ENCODE measurements at places on chromosomes 3 and 15. TPM values are rescaled to one million over a fixed set of nuclear protein-coding genes. Genes with fewer than 3 reads are reported as not detected.

The CLDN16 gene
- polyA plus RNA-seq: 0.08 TPM

The FAM81A gene
- polyA plus RNA-seq: 0.97 TPM

The CHST2 gene
- 2.9 TPM for polyA plus RNA-seq

The PLSCR2 gene
- polyA plus RNA-seq: not detected

The POLQ gene
- 3.6 TPM for polyA plus RNA-seq

The GPR87 gene
- 88.9 TPM for polyA plus RNA-seq

The HRG gene
- polyA plus RNA-seq: 0.20 TPM

GRCh38 chr3:133939463-133939835 lies 43.8 kb upstream of the RAB6B start:
- no peak for DNase-seq

- DNase-seq: no peak
These were observed 29.4 kb upstream of the AP4E1 start for GRCh38 chr15:50879016-50879617.

DNA sequence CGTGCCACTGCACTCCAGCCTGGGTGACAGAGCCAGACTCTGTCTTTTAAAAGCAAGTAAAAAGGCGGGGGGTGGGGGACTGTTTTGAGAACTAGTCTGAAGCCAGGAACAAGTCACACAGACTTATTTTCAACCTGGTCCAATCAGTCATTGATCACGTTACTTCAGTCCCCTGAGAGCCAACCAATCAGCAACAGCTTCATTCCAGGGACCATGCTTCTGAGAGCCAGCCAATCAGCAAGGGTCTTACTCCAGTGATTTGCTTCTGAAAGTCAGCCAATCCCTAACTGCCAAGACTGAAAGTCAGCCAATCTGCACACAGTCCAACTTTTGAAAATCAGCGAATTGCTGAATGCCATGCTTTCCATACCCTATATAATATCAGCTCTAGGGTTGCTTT lies 48.6 kb upstream of the C15orf39 start:
- no peak for DNase-seq

DNA sequence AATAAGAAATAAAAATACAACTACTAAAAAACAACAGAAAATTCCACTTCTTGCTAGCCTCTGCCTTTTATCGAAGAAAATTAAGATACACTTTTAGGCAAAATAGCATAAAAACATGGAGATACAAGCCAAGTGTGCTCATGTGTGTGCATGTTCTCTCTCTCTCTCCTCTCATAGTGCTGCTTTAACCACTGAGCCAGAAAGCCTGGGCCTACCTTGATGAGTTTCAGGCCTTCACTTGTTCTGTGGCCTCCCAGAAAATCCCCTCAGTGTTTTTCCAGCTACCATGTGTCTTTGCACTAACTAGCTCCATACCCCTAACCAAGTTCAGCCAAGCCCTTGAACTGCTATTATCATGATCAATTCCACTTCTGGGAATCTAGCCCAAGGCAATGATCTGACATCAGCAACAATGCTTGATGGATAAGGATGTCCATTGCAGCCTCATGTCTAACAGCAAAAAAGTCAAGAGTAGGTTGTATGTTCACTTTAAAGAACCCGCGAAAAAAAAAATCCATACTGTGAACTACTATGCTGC lies 18.1 kb downstream of the CYP11A1 start:
- DNase-seq: peak; percentile 5

DNA sequence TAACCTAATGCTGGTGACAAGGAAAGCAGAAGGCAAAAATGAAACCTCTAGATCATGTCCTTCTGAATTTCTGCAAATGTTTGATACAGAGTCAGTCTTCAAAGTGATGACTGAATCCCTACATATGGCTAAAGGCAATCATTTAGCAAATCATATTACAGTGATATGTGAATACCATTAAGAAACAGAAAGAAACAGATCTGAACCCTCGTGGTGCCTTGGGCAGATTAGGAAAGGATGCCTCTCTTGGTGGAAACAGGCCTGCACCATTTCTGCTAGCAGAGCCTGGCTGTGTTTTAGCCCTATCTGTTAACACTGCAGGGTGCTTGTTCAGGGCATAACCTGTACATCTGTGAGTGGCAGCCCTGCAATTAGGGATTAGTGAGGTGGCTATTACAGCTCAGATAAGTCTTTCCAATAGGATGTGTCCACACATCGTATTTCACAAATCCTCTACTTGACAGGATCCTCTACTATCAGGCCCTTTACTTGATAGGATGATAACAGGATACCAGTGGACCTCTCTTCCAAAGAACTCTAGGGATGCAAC lies 12.1 kb downstream of the SEC22C start:
- no peak for DNase-seq

DNA sequence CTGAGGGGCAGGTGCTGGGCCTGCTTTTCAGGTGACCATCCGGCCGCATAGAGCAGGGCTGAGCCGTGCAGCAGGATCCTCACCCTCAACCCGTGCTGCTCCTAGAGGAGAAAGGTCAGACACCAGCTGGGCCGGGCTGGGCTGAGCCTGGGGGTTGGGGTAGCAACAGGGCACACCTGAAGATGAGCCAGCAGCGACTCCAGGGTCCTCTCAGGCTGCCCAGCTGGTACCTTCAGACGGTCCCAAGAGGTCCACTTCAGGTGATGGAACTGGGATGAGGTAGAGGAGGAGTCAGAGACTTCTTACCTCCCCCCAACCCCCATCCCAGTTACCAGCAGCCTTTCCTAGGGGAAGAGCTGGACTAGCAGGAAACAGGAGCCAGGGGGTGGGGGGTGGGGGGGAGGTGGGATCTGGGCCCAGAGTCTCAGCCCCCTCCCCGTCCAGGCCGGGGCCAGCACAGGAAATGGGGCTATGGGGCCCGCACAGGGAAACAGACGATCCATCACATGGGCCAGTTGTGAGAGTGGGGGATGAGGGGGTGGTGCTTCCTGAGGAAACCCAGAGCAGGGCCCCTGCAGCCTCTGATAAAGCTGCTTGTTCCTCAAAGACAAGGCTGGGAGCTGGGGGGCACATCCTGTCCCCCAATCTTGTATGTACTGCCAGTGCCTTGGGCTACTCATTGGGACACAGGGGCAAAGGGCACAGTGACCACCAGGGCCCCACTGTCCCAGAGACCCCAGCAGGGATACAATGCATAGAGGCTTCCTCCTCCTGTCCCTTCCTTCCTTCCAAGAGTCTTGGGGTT lies 3.0 kb downstream of the INKA1 start:
- no peak for DNase-seq

GRCh38 chr3:117133066-117133465 lies 423.5 kb downstream of the TUSC7 start:
- no peak for DNase-seq

- DNase-seq: peak; percentile 81
These were observed 35.5 kb upstream of the TIMP4 start for GRCh38 chr3:12194209-12194608.

DNA sequence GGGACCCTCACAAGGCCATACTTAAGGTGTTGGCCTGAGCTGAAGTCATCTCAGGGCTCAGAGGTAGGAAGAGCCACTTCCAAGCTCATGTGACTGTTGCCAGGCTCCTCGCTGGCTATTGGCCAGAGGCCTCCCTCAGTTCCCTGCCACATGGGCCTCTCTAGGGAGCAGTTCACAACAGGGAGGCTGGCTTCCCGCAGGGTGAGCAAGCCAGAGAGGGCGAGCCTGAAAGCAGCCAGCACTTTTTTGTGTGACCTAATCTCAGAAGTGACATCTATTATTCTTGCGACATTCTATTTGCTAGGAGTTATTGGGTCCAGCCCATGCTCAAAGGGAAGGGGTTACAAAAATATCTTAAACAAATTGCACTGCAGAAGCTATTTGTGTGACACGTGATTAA lies 201.4 kb downstream of the SSR3 start:
- no peak for DNase-seq

DNA sequence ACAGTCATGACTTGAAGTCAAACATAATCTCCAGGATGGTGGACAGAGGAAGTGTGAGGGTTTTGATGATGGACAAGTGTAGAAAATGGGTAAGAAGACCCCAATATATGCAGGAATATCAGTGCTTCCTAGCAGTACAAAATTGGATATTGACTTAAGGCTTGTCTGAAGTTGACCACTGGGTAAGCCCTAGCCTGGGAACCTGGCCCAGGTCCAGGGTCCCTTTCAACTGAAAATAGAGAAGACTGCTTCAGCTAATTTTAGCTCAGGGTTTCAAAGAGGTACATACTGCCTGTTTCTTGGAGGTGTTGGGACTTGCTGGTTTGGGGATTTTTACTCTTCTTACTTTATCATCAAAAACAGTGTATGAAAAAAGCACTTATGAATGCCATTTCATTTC lies 4.7 kb downstream of the NR1D2 start:
- DNase-seq: no peak

DNA sequence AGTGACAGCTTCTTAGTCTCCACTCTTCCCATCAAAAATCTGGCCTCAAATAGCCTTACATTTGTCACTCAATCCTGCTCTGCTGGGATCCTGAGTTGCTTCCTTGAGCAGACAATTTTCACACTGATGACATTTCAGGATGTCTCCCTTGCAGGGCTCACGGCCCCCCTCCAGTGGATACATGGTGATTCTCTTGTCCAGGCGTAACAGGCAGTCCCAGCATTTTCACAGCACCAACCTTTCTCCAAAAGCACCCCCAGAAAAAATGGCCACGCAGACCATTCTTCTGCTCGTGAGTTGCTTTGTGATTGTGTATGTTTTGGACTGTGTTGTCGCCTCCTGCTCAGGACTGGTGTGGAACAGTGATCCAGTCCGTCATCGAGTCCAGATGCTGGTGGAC lies 47.4 kb upstream of the WNT7A start:
- no peak for DNase-seq

- peak; percentile 32 for DNase-seq
These were observed 25.7 kb downstream of the GPD1L start for GRCh38 chr3:32132121-32132520.

- DNase-seq: peak; percentile 70
These were observed 23.6 kb downstream of the SEC61A1 start for GRCh38 chr3:128075522-128076482.

DNA sequence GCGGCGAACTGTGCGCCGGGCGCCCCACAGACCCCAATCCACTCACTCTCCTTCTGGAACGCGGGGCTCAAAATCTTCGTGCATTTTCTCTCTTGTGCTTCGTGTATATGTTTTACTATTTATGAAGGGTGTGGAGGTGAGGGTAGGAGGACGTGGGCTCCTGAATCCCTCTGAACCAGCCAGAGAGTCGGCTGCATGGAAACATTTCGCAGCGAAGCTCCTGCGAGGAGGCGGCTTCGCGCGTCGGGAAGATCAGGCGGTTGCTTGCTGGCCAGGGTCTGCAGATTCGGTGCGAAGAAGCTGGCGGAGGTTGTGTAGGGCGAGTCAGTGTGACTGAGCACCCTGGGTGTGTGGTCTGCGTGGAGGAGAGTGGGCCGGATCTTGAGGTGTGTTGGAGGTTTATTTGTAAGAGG lies 1.1 kb downstream of the CNTN4 start:
- DNase-seq: no peak

- no peak for DNase-seq
These were observed 128.3 kb upstream of the BFSP2 start for GRCh38 chr3:133271539-133271938.

DNA sequence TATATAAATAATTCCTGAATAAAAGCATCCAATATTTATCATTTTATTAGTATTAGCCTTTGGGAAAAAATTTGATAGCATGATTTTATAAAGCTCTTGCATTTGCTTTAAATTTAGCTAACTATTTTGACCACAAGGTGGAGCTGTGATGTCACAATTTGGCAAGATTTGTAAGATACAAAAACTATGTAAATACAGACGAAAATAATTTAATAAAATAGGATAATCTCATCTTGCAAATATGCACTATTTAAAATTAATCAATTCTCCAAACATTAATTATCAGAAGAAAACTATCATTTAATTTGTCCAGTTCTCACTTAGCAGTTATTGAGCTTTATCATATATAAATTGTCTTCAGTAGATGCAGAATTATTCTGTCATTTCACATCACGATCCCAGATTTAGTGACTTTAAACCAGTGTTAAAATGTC lies 95.4 kb downstream of the PLOD2 start:
- DNase-seq: peak; percentile 24

DNA sequence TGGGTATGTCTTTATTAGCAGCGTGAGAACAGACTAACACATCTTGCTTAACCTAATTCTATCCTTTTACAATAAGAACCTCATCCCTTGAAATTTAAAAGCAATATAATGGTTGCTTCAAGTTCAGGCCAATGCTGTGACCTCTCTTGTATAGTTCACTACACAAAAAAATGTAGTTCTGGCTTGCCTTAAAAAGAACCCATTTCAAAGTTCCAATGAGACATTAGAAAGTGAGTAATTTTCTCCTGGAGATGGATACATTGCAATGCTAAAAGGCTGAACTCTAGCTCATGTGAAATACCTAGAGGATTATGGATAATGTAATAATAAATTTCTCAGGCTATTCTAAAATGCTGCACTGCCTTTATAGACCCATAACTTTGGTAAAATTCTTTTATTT lies 47.8 kb downstream of the ATP13A4 start:
- no peak for DNase-seq

DNA sequence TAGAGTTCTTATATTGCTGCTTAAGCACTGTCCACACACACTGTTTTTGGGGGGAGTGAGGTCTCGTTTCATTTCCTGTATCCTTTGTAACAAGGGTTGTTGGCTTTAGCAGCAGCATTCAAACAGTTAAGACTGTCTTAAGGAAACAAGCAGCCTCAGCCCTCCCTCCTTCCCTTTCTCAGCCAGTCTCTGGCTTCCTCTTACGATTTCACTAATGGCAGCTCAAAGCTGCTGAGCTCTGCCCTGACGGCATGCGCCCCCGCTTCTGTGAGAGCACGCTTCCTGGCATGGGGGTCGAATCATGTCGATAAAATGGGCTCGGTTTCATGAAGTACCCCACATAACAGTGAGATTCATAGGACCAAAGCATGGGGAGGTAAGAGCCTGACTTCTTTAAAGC lies 105.0 kb downstream of the KLHL25 start:
- DNase-seq: no peak

GRCh38 chr3:65785065-65785645 lies 253.6 kb downstream of the MAGI1 start:
- DNase-seq: peak; percentile 9

DNA sequence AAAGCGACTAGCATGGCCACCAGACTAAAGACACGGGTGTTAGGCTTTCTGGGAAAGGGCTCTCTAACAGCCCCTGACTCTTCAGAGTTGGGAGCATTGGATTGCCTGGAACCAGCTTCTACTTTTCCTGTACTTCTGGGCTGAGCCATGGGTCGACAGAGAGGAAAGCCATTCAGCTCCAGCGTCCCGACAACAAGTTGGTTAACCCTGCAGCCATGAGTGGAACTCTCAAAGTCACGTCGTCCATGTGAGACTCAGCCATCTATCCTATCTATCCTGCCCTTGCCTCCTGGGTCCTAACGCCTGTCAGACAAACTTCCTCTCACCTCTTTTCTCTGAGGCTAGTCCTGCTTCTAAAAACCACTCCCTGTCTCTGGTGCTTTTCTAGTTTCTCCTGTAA lies 32.6 kb upstream of the TBC1D5 start:
- no peak for DNase-seq

- no peak for DNase-seq
These were observed 210.5 kb downstream of the ZIC4 start for GRCh38 chr3:147195887-147196286.

- DNase-seq: no peak
These were observed 12.9 kb downstream of the CELF6 start for GRCh38 chr15:72307026-72307425.

Measured in mammary epithelial cell (primary cell).